Substantia nigra (tissue), 51 donors: ENCODE measurements at places on chromosomes 6 and 20.

DNA sequence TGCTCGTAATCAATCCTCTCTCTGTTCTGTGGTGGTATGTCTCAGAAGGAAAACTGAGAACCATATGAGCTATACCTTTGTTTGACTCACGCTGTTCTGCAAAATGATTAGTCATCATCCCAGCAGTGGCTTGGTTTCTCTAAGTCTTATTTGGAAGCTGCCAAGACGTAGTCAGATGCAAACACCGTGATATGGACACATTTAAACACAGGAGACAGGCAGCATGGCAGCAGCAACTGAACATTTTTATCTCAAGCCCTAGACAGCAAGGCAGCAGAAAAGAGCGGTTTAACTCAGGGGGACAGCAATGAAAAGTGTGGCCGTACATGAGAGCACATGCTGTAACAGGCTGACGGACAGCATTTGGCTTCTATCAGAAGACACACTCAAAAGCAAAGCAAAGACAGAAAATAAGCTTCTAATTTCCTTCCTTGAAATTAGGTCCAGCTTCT is 1295.1 kb downstream of the EPHA7 start:
- DNase-seq: no peak

DNA sequence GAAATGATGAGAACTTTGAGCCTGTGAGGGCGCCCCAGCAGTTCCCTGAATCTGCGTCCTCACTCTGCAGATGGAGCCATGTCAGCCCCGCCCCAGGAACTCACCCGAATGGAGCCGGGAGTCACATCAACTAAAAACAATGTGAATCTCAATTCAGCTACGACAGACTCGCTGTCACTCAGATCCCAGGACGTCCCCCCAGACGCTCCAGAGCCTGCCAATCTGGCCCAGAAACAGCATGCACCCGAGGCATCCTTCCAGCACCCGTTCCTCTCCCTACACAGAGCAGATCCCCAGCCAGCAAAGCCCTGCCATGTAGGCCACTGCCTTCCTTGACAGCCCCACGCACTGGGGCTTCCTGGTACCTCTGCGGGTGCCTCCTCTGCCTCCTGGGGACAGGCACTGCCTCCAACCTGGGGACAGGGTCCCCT is 248.0 kb downstream of the TTLL2 start:
- no peak for DNase-seq

- peak; percentile 38 for DNase-seq
These were observed 20.9 kb downstream of the DEF6 start for GRCh38 chr6:35318196-35319171.

DNA sequence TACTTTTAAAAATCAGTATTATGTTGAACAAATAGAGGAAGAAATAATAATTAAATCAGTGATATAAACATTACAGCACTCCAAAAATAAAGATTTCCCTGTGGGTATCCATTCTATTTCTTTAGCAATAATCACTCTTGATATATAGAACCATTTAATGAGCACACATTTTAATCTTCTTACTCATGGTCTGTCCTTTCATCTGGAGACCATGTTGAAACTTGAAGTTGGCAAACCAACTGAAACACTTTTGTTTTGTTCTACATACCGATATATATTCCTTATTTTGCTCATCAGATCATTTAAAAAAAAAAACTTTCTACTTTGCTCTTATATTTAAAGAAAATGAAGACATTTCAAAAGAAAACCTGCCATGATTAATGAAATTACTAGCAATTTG is 13.4 kb downstream of the C6orf58 start:
- DNase-seq: no peak

DNA sequence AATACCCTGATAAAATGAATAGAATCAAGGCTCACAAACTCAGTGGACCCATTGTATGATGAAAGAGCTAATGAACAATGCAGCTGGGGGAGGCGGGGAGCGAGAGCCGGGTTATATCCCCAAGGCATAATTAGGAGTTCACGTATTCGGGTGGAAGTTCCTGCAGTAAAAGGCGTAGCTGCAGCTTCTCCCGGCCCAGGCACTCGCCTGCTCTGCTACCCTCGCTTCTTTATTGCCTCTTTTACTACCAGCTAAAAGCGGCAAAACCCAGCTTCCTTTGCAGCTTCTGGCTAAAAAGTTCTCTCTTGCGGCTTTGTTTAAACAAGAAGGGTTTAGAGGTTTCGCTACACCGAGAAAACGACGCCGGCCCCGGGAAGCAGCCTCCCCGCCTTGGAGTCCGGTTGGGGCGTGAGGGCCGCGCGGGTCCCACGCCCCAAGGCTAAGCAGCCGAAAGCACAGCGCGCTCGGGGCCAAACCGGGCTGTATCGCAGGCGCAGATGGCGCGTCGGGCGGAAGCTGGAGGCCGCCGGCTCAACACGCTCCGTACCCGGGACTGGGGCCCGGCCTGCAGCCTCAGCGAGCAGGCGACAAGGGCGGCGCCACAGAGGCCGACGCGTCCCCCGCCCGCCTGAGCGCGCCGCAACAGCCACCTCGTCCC is 1.6 kb downstream of the ZBTB2 start:
- DNase-seq: no peak

- no peak for DNase-seq
These were observed 109.8 kb upstream of the EMILIN3 start for GRCh38 chr20:41476446-41476845.

DNA sequence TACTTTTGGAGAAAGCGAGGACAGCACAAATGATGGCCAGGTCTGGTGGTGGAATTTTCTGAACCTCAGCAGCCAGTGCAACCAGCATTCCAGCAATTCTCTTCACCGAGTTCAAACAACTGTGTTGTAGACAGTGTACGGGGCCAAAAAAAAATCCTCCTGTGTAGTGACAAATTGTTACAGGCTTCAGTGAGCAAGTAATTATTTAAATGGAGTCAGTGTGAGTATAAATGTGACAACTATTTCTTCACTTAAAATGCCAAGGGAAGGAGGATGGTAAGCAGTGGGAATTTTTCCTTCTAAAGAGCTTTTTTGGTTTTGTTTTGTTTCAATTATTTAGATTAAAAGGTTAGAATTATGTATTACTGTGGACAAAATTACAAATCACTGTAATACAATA is 154.1 kb downstream of the TMEM242 start:
- no peak for DNase-seq

- no peak for DNase-seq
These were observed 29.7 kb upstream of the GNRH2 start for GRCh38 chr20:3013771-3014170.

DNA sequence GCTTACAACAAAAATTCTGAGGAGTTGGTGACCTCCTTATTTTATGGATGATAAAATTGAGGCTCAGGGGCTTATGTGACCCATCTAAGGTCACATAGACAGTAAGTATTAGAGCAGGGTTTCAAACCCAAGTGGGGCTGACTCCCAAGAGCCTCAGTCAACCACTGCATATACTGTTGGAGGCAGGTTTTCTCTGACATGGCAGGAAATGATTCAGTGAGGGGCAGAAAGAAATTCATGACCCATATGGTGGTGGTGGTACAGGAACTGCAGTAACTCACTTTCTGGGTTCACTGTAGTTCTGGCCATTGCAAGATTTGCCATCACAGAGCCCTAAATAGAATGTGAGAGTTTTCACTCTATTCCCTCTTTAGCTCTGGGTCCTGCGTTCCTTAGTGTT is 132.0 kb upstream of the ENPP5 start:
- DNase-seq: no peak

GRCh38 chr20:39282619-39283092 is 320.5 kb downstream of the DHX35 start:
- DNase-seq: no peak

DNA sequence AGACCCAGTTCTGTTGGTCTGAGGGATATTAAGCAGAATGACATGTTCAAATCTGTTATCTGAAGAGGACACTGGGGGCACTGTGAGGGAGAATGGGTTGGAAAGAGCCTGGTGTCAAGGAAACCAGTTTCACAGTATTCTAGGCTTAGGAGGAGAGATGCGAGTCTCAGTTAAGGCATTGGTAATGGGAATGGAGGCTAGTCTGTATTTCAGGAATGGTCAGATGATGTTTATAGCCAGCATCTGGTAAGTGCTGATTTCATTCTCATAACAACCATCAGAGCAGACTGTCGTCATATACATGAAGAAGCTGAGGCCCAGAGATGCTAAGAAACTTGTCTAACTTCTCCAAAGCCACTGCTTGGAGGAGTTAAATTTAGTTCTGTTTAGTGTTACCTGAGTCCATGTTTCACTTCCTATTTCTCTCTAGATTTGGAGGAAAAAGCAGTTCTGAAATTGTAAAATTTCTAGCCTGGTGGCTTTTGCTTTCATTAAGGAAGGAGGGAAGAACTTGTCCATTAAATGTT is 242.0 kb downstream of the ARID1B start:
- DNase-seq: no peak

DNA sequence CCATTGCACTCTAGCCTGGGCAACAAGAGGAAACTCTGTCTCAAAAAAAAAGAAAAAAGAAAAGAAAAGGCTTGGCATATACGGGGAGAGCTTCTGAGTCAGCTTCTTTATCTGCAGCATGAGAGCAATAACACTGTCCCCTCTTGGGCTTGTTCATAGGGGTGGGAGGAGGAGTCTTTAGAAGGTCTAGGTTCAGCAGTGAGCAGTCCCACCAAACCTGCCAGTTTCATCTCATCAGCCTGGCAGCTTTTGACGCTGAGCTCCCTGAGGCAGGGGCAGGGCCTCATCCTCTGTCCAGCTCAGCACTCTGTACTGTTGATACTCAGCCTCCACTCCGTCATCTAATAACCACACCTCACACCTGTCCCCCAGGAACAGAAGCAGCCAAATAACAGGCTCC is 5.6 kb upstream of the C6orf132 start:
- DNase-seq: no peak

- no peak for DNase-seq
These were observed 2.2 kb downstream of the UBR2 start for GRCh38 chr6:42565823-42566613.

DNA sequence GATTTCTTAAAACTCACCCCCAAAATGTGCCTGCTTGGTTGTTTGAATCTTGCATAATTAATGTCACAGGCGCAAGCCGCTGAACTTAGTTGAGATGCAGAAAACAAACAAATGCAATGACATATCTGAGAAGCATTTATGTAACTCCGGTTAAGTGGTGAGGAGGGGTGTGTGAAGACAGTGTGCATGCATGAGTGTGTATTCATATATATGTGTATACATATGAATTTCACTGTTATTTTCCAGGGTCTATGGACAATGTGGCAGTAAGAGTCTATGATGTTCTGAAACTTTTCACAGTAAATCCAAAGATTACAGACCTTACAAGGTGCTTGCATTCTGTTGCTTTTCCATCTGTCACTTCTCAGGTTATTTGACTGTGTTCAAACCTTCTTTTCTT is 103.0 kb downstream of the ZNF217 start:
- DNase-seq: no peak

GRCh38 chr6:167152862-167153261 is 4.9 kb downstream of the GPR31 start:
- no peak for DNase-seq

DNA sequence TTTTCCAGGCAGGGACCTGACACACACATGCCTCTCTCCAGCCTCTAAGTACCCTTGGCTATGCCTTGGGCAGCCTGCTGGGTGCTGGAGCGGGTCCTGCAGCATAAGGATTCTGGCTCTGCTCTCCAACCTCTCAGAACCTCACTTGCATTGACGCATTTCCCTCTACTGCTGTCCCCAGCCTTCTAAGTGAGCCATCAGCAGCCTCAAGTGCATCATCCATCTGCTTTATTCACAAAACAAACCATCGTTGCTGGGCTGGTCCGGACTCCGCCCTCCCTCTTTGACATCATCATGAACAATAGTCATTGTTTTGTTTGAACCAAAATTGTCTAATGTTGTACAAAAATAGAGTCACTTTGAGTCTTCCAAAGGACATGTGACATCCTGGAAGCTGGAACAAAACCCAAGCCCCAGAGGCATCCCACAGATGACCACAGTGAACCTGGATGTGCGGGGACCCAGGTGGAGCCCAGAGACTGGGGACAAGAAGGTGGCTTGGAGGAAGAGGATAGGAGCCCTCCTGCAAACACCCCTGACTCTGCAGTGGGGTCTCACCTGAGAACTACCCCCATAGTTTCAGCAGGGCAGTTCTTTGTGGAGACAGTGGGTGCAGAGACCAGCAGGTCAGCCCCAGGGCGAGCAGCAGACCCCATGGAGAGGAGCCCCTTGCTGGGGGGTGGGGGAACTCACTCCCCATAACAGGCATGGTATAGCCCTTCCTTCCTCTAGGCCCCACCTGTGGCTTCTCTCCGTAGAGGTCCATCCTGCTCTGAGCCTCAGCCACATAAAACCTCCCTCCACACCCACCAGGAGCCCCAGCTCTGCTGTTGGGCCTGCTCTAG is 230.1 kb downstream of the SYNDIG1 start:
- no peak for DNase-seq

- no peak for DNase-seq
These were observed 1.2 kb upstream of the PXDC1 start for GRCh38 chr6:3752531-3753227.

DNA sequence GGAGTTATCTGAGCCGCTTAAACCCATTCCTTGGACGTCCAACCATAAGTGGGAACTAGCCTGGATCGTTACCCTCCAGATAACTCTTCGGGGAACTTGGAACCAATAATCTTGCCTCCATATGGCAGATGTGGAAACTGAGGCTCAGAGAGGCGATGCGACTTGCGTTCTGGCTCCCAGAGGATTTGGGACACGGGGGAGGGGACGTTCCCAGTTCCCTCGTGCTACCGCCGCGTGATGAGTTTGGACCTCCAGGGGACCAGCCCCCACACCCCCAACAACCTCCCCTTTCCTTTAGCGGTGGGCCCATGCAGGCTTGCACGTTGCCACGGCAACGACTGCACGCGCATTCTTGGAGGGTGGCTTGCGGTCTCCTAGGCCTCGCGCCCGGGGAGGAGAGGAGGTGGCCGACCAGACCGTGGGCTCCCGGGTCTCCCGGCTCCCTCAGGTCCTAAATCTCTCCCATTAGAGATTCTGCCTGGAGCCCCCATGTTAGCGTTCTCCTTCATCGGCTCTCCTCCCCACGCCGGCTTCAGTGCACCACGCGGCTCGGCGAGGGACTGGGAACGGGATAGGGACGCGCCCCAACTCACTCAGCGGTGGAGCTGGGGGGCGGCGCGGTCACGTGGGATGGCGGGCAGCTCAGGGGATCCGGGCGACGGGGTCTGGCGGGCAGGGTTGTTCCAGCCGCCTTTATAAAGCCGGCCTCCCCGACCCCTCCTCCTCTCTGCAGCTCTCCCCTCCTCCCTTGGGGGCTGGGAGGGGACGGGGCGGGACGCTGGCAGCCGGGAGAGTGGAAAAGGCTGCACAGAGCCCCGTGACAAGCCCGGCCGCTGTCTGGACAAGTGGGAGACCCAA is at the start of gene PLTP:
PLTP (minus strand) TSS at position 670 of the 858 bp plus-strand sequence. CDS start 703 bp downstream, outside the sequence.
- no peak for DNase-seq
